HT1080 (cell line): ENCODE measurements at places on chromosomes 16 and 17. TPM values are rescaled to one million over a fixed set of nuclear protein-coding genes. Genes with fewer than 3 reads are reported as not detected.

FBXO39 gene
- not detected in 2 replicates for total RNA-seq

GRCh38 chr17:21510686-21511362 lies 134.7 kb downstream of the KCNJ12 start:
- no peak for DNase-seq

AIPL1 gene
- total RNA-seq: not detected in 2 replicates

ESRP2 gene
- 0.29 and 0.30 TPM in 2 replicates for total RNA-seq

DNA sequence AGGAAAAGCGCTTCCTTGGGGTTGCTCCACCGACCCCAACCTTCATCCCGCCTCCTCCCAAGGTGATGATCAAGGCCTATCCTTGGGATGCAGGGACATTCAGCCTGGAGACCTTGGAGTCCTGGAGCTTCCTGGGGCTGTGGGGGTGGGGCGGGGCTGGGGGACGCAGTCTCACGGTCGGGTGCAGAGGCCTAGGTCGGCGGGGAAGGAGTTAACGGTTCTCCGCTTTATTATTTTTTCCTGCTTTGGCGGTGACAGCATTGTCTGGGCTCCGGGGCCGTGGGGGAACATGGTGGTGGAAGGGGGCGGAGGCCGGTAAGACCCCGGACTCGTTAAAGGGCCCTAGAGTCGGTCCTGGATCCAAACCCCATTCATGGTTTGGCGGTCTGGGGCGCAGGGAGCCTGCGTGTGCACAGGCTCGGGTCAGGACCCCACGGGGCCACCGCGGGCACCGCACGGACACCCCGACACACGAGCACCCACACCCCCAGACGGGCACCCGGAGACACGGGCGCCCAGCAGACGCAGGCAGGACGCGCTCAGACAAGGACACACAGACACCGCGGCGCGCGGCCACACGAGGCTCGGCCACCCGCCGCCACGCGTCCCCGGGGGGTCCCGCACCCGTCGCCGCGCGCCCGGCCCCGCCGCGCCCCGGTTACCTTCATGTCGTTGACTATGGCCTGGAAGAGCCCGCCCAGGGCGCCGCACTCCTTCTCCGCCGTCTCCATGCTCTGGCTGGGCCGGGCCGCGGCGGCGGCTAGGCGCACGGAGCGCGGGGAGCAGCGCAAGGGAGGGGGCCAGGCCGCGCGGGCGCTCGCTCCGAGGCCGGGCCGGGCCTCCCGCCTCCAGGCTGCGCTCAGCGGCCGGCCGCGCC lies 554 bp downstream of the MTSS2 start:
- DNase-seq: no peak

OTOA gene
- 0.07 and 0.11 TPM in 2 replicates for total RNA-seq

GRCh38 chr17:64345689-64346376 lies 44.8 kb downstream of the PECAM1 start:
- DNase-seq: no peak

CBFA2T3 gene
- total RNA-seq: not detected in 2 replicates
